ENCODE measurements at places on chromosomes 5 and 9.

DNA sequence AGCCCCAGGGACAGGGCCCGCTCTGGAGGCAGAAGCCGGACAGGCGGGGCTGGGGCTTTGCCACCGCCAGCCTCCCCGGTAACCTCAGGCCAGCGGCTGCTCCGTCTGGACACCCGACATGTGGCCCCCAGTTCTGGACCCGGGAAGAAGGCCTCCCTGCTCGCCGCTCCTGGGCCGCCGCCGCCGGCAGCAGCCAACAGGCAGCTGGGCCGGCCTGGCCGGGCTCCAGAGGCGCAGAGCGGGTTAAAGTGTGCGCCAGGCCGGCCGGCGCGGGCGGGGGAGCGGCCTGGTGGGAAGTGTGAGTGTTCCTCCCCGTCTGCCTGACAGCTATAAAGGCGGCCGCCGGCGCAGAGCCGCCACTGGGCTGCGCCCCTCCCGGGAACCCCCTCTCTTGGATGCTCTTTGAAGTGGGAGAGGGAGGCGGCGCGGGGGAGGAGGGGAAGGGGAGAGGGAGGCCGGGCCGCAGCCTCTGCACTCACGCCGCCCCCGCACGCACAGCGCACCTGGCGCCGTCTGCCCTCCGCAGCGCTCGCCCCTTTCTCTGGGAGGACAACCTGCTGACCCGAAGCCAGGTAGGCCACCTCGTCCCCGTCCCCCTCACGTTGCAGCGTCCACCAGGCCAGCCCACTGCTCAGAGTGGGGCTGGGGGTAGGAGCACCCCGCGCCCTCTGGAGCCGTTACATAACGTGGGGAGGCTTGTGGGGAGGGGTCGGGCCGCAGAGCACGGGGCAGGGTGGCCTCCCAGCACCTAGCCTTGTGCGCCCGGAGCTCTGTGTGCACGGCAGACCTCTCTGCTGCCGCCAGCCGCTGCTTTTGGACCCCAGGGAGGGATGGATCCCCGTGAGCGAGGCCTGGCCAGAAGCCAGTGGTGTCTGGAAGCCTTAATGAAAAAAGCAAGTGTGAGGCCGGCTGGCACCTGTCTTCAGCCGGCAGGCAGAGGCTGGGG, at the start of gene ADAMTSL2:
Gene ADAMTSL2, plus strand, starts transcription at position 359 of the 946 bp plus-strand sequence. CDS start 2,009 bp downstream, outside the sequence.
- DNase-seq = no peak

DNA sequence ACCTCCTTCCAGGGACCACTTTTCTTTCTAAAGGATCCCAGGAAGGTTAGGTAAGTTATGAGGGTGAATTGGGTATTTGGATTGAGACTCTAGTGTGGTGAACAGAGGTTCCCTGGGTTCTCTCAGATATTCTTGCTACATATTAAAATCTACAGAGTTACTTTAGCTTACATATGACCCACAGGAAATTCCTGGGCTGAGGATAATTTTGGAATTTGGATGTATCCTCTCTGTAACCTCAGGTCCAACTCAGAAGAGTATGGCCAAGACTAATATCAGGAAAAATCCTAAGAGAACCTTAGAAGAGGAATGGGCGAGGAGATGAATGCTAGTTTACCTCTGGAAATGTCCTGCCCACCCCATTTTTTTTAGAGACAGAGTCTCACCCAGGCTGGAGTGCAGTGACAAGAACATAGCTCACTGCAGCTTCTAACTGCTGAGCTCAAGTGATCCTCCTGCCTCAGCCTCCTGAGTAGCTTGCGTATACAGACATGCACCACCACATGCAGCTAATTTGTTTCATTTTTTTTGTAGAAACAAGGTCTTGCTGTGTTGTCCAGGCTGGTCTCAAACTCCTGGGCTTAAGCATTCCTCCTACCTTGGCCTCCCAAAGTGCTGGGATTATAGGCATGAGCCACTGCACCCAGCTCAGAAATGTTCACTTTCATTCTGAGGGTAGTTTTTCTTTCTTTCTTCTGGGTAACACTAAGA, 196.4 kb downstream of the ARHGEF28 start:
- DNase-seq = no peak

- no peak for DNase-seq
Measured at GRCh38 chr5:124553911-124554310, 192.5 kb downstream of the ZNF608 start.

- no peak for DNase-seq
Measured at GRCh38 chr5:16090270-16090669, 89.3 kb downstream of the MARCHF11 start.
